ENCODE measurements at places on chromosomes 12 and 14.

DNA sequence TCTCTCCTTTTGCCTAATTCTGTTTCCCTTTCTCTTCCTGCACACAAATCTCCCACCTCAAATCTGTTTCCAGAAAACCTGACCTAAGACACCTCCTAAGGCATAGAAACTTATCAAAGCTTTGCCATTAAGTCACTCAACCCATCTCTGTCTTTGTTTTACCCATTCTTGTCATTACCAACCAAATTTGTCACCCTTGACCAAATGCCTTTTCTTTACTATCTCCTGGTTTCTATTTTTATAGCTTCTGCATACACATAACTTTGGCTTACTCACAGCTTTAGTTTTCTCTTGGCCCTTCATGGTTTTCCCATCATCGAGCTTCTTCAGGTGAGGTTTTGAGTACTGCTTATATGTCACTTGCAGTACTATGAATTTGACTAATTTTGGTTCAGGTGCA, 184.2 kb downstream of the BCAT1 start:
- no peaks in the 10 kb centered on the region for H3K27me3 ChIP-seq
- no peaks in the 10 kb centered on the region for H3K36me3 ChIP-seq
- H3K4me1 ChIP-seq: no peaks in the 10 kb centered on the region
- no peak for DNase-seq

GRCh38 chr12:124792961-124793441, 70.7 kb downstream of the SCARB1 start:
- no peak overlapping the region for H3K27ac ChIP-seq
- DNase-seq: no peak
- H3K36me3 ChIP-seq: peaks cover 2% of the 10 kb centered on the region
- no peaks in the 10 kb centered on the region for H3K27me3 ChIP-seq

GRCh38 chr14:53596853-53597525, 359.6 kb downstream of the BMP4 start:
- DNase-seq: no peak
- no peak overlapping the region for H3K27ac ChIP-seq
- no peaks in the 10 kb centered on the region for H3K36me3 ChIP-seq

DNA sequence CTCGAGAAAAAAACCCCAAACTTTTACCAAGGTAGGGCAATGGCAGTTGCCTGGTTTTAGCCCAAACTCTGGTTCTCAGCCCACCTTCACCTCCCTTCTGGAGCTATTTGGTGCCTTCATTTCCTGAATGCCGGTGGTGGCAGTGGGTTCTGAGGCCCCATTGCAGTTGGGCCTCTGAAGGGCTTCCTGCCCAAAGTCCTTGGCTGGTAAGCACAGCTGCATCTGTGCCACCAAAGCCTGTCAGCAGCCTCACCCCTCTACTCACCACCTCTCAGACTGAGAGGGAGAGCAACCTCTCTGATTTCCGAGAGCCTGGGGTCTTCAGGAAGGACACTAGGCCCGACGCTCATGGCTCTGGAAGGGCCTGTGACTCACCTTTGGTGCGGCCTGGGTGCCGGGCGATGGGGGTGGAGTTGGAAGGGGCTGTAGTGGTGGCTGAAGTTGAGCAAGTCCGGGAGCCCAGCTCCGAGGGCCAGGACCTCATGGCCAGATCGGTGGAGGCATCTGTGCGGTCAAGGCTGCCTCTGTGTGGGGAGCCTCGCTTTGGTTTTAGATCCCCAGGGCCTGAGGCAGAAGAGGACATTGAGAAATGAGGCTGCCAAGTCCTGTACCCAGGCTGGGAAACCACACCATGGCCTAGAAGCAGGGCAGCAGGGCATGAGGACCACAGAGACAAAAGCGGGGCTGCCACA, 38.6 kb upstream of the GPR68 start:
- H3K36me3 ChIP-seq: peaks cover 84% of the 10 kb centered on the region
- DNase-seq: no peak
- no peak overlapping the region for H3K4me3 ChIP-seq

DNA sequence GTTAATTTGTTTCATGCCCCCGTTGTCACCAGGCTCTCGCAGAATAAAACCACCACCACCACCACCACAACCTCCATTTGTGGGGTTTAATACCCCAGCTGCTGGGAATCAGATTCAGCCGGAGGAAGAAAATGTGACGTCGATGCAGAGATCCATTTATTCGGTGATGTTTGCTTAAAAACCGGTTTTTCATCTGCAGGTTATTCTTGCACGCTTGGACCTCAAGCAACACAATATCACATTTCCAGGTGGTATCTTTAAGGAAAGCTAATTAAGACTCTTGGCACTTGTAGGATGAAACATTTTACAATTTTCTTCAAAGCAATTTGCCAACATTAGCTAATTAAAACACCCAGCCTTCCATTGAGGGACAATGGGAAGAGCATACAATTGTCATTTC, 39.8 kb downstream of the SPRING1 start:
- no peak overlapping the region for H3K27ac ChIP-seq
- peaks cover 41% of the 10 kb centered on the region for H3K27me3 ChIP-seq
- H3K36me3 ChIP-seq: peaks cover 2% of the 10 kb centered on the region
- no peak overlapping the region for H3K4me3 ChIP-seq
- peaks cover 1% of the 10 kb centered on the region for H3K4me1 ChIP-seq
- DNase-seq: no peak

DNA sequence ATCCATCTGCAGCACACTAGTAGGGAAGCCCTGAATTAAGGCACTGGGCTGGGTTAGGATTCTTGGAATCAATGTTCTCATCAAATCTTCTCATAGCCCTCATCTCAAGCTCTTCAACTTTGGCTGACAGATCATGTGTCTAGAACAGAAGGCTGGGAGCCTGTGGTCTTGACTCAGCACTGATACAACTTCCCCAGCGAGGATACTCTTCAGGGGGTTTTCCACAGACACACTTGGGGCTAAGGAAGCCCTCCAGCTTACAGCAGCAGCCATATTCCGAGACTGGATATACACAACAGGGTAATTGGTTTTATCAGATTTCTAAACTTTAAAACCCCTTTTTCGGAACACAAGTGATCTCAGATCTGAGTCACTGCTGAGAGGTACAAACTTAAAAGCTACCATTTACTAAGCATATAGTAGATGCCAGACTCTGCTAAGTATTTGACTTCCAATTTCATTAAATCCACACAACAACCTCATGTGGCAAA, 3.5 kb downstream of the FMNL3 start:
- H3K27ac ChIP-seq: no peak overlapping the region
- peaks cover 59% of the 10 kb centered on the region for H3K4me1 ChIP-seq
- H3K4me3 ChIP-seq: no peak overlapping the region
- peaks cover 11% of the 10 kb centered on the region for H3K36me3 ChIP-seq

DNA sequence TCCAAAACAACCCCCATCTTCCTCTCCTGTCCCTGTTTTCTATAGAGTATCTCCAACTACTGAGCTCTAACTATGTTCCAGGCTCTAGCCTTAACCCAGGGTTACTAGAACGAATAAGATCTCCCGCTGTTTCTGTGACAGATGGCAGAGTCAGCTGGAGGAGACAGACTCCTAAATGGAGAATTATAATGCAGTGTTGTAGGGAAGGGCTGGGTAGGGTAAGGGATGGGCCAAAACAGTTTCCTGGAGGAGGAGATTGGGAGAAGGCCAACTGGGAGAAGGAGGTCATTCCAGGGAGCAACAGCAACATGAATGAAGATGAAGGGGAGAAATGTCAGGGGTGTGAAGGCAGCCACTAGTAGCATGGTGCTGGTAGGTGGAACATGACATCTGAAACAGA, 73.4 kb upstream of the ANO4 start:
- no peaks in the 10 kb centered on the region for H3K36me3 ChIP-seq
- DNase-seq: no peak
- peaks cover 30% of the 10 kb centered on the region for H3K27me3 ChIP-seq
- H3K4me1 ChIP-seq: no peaks in the 10 kb centered on the region

GRCh38 chr12:14129611-14130195, 148.3 kb upstream of the GRIN2B start:
- DNase-seq: no peak
- no peaks in the 10 kb centered on the region for H3K36me3 ChIP-seq
- peaks cover 55% of the 10 kb centered on the region for H3K27me3 ChIP-seq
- H3K27ac ChIP-seq: no peak overlapping the region

- no peak overlapping the region for H3K4me3 ChIP-seq
- no peak overlapping the region for H3K27ac ChIP-seq
- no peaks in the 10 kb centered on the region for H3K27me3 ChIP-seq
- no peak for DNase-seq
- peaks cover 9% of the 10 kb centered on the region for H3K4me1 ChIP-seq
These were observed 355.4 kb downstream of the CEP128 start for GRCh38 chr14:80586131-80586530.

- H3K4me3 ChIP-seq: no peak overlapping the region
- H3K36me3 ChIP-seq: no peaks in the 10 kb centered on the region
- no peak overlapping the region for H3K27ac ChIP-seq
- no peak for DNase-seq
- peaks cover 6% of the 10 kb centered on the region for H3K27me3 ChIP-seq
- H3K4me1 ChIP-seq: no peaks in the 10 kb centered on the region
These were observed 1404.0 kb downstream of the AACS start for GRCh38 chr12:126469211-126469610.

DNA sequence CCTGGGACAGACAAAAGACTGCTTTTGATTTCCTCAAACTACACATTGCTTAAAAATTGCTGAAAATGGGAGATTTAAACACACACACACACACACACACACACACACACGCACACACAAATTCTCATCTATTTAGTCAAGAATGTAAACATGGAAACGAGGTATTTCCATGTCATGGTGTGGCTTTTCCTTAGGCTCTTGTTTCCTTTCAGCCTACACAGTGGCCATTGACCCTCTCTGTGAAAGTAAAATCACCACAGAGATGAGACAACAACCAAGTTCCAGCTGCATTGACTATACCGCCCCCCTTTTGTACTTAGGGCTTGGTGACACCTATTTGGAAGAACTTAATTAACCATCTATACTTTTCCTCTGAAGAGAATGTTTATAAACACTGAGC, 41.9 kb downstream of the TTC8 start:
- H3K4me3 ChIP-seq: no peak overlapping the region
- H3K27ac ChIP-seq: no peak overlapping the region
- no peaks in the 10 kb centered on the region for H3K4me1 ChIP-seq
- peaks cover 1% of the 10 kb centered on the region for H3K36me3 ChIP-seq
- no peak for DNase-seq
